ENCODE measurements at places on chromosomes 12 and 14. TPM values are rescaled to one million over a fixed set of nuclear protein-coding genes. Genes with fewer than 3 reads are reported as not detected.

GRCh38 chr12:126083926-126084325, 1018.7 kb downstream of the AACS start:
- no peak for DNase-seq

GRCh38 chr14:26078561-26078960, 519.3 kb downstream of the NOVA1 start:
- no peak for DNase-seq

GRCh38 chr14:87837296-87837695, 155.7 kb downstream of the GALC start:
- no peak for DNase-seq

DNA sequence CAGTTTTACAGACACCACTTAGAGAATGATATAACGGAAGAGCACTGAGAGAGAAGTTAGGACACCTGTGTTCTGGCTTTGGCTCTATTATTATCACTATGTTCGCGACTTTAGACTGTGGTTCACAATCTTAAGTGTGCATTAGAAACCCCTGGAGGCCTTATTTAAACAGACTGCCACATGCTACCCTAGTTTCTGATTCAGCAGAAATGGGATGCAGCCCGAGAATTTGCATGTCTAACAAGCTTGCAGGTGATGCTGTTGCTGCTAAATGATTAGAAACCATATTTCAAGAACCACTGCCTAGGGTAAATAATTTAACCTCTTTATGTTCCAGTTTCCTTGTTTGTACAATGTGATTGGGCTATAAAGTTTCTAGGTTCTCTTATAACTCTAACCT, 3.6 kb upstream of the RAD51AP1 start:
- no peak for DNase-seq

DNA sequence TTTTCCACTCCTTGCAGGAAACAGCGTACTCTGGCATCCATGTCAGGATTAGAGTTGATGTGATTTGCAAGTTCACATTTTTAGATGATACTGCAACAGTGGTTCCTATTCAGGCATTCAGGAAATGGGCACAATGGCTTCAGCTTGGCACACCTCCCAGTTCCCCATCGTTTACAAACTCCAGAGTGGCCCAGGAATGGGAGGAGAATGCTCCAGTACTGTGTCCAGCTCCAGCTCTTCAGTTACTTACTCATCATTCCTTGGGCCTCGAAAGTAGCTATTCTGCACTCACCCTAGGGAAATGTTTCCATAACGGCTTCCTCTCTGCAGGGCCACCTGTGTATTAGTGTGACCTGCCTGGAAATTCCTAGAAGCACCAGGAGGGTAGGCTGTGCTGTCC, 239.7 kb upstream of the RGS6 start:
- DNase-seq: peak; percentile 71

- no peak for DNase-seq
Measured at GRCh38 chr12:508795-509194, 49.1 kb downstream of the B4GALNT3 start.

GRCh38 chr12:86331457-86331856, 75.3 kb upstream of the MGAT4C start:
- DNase-seq: no peak

GRCh38 chr12:130008241-130008640, 104.4 kb upstream of the TMEM132D start:
- no peak for DNase-seq

- peak; percentile 43 for DNase-seq
Measured at GRCh38 chr12:107544937-107545336, 140.7 kb upstream of the PWP1 start.

- no peak for DNase-seq
Measured at GRCh38 chr14:93970585-93970964, 5.8 kb downstream of the ASB2 start.

GRCh38 chr12:130013771-130014484, 110.1 kb upstream of the TMEM132D start:
- DNase-seq: peak; percentile 38

Gene RTL1
- not detected for total RNA-seq

GRCh38 chr12:121165316-121165715, 32.6 kb downstream of the P2RX7 start:
- no peak for DNase-seq

DNA sequence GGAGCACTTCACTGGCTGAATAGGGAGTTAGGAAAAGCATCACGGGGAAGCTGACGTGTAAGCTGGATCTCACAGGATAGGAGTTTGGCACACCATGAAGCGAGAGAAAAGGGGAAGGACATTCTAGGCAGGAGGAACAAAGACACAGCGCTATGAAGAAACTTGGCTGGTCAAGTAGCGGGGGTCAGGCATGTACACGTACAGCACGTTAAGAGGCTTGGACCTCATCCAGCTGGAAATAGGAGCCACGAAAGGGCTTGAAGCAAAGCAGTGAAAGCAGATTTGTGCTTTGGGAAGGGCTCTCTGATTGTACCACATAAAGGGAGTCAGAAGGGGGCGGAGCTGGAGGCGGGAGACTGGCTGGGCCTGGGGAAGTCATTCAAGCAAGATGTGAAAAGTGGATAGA, 19.6 kb upstream of the GALNT8 start:
- DNase-seq: no peak

- no peak for DNase-seq
Measured at GRCh38 chr12:49947593-49948226, 2.8 kb upstream of the AQP2 start.

DNA sequence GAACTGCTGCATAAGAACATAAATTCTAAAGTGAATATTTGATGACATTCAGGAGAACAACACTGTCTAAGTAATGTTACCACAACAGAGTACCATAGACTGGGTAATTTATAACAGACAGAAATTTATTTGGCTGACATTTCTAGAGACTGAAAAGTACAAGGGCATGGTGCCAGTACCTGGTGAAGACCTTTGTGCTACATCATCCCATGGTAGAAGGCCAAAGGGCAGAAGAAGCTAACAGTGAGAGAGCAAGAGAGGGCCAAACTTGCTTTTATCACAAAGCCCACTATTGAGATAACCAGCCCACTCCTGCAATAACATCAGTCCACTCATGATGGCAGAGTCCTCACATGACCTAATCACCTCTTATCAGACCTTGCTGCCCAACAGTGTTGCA, 88.8 kb downstream of the FIGNL2 start:
- DNase-seq: no peak

- peak; percentile 56 for DNase-seq
Measured at GRCh38 chr14:22837750-22838538, 1.6 kb downstream of the MMP14 start.

Gene TBX3
- 7.1 TPM for total RNA-seq

DNA sequence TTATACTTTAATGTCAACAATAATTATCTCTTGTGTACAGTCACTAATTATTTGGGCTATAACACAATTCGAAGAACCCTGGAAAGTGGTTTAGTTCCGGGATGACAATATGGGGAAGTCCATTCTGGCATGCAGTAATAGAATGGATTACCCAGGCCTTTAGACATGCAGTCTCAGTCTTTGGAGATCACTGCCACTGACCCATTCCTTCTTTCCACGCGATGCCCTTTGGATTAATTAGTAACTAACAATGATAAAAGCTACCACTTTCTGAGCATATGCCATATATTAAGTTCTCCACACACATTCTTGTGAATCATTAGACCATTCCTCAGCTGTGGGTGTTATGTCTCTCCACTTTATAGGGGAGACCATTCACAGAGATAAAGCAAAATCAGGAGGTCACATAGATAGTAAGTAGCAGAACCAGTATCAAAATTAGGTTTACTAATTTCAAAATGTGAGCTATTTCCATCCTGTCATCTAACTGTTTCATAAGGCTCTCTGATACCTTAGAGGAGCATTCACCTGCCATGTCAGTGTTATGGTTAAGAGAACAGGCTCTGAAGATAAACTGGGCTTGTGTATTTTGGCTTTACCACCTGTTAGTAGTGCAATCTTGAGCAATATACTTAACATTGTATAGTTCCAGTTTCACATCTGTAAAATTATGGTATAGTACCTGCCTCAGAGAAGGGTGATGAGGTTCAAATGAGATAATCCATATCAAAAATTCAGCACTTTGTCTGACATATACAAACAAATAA, 27.2 kb upstream of the KCNJ8 start:
- DNase-seq: no peak

Gene PZP
- not detected for total RNA-seq

DNA sequence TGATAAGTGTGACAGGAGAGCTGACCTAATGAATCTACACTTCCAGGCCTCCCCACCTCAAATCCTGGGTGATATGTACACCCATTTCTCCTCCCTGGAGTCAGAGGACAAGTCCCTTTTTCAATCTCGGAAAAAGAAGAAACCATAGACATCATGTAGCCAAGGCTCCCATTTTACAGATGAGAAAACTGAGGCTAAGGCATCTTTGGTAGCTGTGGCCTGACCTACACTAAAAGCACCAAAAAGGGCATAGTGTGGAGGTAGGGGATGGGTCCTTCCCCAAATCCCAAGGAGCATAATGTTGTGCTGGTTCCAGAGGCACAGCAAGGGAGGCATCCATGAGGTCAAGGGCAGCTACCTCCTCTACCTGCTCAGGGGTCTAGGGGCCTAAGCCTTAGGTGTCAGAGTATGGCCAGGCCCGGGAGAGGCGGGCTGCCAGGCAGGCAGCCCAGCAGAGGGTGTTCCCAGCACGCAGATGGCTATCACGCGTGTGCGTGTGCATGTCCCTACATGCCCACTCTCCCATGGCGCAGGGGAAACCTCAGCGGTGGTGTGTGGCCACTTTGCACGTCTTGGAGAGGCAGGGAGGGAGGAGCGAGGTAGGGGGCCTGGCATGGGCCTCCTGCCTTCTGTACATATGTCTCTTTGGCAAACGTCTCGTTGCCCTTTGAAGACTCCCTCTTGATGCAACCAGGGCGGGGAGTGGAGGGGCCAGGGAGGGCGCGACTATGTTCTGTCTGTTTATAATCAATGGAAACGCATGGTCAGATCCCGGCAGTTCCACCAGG, 2.5 kb downstream of the PGF start:
- DNase-seq: no peak

GRCh38 chr14:61889914-61890351, 127.7 kb downstream of the SNAPC1 start:
- no peak for DNase-seq

GRCh38 chr12:42070036-42070435, 74.6 kb downstream of the GXYLT1 start:
- peak; percentile 5 for DNase-seq

- peak; percentile 52 for DNase-seq
Measured at GRCh38 chr12:124545508-124546418, 21.6 kb downstream of the NCOR2 start.

Gene BMP4
- total RNA-seq: 9.3 TPM

- DNase-seq: no peak
Measured at GRCh38 chr12:52828591-52829021, 5.5 kb downstream of the KRT79 start.

- no peak for DNase-seq
Measured at GRCh38 chr12:127133675-127134335, 1133.2 kb upstream of the TMEM132C start.

Gene SLC10A1
- total RNA-seq: not detected

Data from MG63 (cell line).